LHCN-M2 (cell line): ENCODE measurements at places on chromosomes 4 and X. TPM values are rescaled to one million over a fixed set of nuclear protein-coding genes. Genes with fewer than 3 reads are reported as not detected.
A peak's percentile ranks its signal among the peaks of the same experiment; 100 is the strongest.

GRCh38 chr4:31045151-31045550 is 325.0 kb downstream of the PCDH7 start:
- DNase-seq, result no peak

Gene PDCL2
- not detected in 2 replicates for total RNA-seq

DNA sequence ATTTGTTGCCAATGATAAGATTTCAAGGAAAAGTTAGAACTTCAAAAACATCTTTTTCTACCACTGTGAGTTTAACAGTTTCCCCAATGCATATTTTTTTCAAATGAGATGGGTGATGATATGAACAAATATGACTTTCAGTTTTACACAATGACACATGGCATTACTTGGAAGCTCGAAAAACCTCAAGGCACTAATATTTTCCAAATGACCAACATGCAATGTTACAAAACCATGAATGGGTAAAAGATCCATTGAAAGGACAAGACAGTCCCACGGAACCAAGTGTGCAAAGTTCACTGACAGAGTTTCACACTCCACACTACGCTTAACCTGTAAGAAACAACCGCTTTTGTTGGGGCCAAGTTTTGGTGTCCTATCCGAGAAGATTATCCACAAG is 84.5 kb downstream of the CD99L2 start:
- DNase-seq, result peak; percentile 10

DNA sequence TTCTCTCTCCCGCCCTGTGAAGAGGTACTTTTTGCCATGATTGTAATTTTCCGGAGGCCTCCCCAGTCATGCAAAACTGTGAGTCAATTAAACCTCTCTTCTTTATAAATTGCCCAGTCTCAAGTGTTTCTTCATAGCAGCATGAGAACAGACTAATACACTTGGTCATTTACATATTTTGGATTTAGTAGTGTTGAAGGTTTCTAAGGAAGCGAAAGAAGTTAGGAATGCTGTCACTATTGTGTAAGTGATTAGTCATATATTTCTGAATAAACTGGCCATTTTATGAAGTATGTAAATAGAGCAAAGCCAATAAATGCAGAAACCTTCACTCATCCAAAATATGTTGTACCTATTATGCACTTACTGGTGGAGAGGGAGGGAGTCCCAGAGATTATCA is 34.4 kb upstream of the GK2 start:
- DNase-seq, result peak; percentile 10

Gene XKRX
- 0.06 and 0.11 TPM in 2 replicates for total RNA-seq

GRCh38 chrX:52420824-52421443 is 52.1 kb downstream of the XAGE2 start:
- DNase-seq, result no peak

DNA sequence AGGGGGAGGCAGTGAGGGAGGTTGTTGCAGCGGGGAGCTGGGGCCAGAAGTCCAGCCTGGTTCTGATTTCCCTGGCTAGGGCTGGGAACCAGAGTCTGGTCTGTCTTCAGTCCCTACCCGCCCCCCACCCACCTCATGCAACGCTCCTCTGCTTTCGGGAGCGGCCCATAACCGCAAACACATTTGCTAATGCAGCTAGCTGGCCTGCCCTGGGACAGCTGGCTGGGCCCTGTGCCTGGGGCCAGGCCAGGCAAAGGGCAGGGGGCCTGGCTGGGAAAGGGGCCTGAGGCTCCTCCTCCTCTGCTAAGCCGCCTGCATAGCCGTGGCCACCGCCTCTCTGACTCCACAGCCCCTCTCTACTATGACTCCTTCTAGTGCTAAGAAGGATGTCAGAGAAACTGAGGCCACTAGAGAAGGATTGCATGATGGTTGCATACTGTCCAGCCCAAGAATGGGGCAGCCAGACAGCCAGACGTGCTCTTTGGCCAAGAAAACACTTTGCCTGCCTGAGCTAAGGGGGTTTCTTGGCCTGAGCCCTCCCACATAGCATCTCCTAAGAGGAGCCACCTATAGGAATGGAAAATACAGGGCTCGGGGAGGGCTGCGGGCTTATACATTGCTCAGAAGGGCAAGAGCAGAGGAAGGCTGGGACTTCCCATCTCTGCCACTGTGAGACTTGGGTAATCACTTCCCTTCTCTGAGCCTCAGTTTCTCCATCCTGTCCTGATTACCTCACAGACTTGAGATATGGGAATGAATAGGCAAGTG is 76.9 kb downstream of the PJA1 start:
- no peak for DNase-seq

Gene PDLIM3
- 783 and 1,256 TPM in 2 replicates for total RNA-seq

DNA sequence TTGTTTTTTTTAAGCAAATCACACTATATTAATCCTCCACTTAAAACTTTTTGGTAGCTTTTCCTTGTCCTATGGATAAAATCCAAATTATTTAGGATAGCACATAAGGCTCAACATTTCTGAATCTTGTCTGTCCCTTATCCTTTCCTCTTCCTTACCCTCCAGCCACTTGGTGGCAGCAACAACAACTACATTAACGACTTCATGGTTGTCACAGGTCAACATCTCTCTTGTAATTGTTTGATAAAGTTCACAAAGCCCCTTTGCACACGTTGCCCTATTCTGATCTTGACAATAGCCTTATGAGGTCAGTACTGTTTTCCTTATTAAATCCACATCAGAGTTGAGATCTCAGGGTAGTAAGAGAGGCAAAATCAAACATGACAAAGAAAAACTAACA is 269.0 kb upstream of the PABPC4L start:
- DNase-seq, result peak; percentile 30

DNA sequence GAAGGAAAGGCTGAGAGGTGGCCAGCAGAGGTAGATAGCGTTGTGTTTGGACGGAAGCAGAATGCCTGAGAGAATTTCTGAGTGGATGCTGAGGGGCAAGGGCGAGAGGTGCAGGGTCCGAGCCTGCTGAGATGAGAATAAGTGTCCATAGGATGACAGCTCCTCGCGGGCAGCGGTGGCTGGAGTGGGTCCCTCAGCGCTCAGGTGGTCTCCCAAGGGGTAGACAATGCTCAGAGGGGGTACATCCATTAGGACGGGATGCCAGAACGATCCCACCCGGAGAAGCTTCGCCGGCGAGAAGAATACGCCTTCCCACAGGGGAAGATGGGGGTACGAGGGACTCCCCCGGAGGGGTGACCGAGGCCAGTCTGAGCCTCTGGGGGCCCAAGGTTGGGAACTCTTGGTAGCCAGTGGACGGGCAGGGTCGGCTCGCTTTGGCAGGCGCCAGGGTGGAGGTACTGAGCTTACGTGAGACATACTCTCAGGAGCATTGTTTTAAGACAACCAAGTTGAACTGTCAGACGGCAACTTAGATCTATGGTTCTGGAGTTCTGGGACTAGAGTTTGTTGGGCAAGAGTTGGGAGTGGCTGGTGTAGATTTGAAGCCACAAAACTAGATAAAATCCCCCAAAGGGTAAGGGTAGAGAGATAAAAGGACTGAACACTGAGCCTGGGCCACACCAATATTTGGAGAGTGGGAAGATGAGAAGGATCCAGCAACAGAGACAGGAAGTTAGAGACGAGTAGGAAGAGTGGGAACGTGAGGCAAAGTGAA is 15.8 kb downstream of the BRCC3 start:
- no peak for DNase-seq
